ENCODE measurements at places on chromosomes 6 and 20.

DNA sequence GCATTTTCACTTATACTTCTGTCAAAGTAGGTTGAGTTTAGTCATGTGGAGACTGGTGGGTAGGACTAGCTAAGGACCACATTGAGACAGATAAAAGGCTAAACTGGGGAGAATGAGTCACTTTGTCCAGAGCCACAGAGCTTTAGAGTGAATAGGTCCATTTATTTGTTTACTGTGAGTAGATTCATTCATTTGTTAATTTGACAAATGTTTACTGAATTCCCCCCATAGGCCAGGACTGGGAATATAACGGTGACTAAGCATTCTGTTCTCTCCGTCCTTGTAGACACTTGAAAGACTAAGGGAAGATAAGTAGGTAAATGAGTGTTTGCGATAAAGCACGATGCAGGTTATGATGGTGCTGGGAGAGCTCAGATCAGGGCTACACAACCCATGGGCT, 699.7 kb upstream of the ID4 start:
- no peak for DNase-seq

- no peak for DNase-seq
Observed at GRCh38 chr20:53296025-53296424, 297.6 kb downstream of the ZNF217 start.

- DNase-seq: no peak
Observed at GRCh38 chr20:25005220-25005619, 12.7 kb upstream of the APMAP start.

- no peak for DNase-seq
Observed at GRCh38 chr6:169812257-169812644, 60.8 kb downstream of the ERMARD start.

DNA sequence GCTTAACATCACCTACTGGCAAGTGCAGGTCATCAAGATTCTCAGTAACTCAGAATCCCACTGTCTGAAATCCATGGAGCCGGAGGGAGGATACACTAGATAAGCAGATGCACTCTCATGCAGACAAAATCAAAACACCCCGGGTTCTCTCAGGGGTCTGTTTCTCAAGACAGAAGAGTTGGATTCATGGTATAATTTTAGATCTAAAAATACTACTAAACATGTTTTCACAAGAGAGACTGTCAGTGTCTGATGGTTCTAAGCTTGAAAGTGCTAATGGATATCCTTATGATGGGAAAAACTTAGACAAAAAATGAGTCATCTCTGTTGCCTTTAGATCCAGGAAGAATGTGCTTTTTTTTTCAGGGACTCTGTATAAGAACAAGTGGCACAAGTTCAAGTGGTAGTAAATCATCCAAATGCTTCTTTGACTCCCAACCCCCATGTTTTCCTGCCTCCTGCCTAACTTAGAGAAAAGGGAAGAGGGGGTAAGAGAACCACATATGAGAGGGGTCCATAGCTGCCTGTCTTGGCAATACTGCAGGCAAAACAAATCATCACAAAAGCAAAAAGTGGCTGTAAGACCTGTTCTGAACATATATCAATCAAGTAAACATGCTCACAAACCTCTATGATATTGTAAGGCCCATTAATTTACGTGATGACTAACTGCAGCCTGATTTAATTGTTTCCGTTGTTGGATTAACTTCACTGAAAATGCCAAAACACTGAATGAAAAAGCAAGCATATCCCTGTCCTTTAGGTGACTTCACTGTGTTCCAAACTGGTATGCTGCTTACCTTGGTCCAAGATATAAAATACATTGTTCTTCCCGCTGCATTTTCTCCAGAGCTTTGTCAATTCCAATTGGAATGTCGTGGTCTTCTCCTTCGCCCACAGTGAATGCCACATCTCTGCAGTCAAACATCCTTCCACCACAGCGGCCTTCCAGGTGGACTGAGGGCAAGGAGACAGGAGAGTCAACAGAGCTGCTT, 84.0 kb upstream of the TULP1 start:
- no peak for DNase-seq

- DNase-seq: no peak
Observed at GRCh38 chr6:113976806-113977205, 5.9 kb upstream of the HDAC2 start.

GRCh38 chr6:38316099-38316868, 323.4 kb downstream of the BTBD9 start:
- no peak for DNase-seq

GRCh38 chr6:105474234-105474633, 71.4 kb upstream of the PREP start:
- no peak for DNase-seq

- DNase-seq: no peak
Observed at GRCh38 chr6:137432054-137432611, 62.1 kb downstream of the OLIG3 start.

GRCh38 chr6:10722820-10723566, at the start of gene TMEM14C:
TSS of gene TMEM14C (plus strand) at chr6:10723070. CDS start at chr6:10724614, 1,544 bp downstream.
- peak; percentile 61 for DNase-seq

DNA sequence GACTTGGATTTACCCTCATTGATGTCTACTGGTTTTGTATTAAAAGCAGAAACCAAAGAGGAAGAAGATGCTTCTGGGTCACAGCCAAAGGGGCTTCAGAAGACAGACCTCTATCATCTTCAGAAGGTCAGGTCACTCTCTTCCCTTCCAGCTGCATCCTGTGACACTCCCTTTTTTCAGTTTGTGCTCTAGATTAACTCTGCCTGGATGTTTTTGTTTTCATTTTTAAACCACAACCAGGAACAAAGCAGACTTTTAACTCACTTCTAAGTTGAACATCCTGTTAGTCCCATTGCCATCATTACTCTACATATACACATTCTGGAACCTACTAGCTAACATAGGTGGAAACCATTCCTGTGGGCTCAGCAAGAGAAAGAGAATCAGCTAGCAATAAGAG, 45.2 kb downstream of the AKIRIN2 start:
- DNase-seq: no peak

- no peak for DNase-seq
Observed at GRCh38 chr6:146202570-146202969, 173.7 kb downstream of the GRM1 start.

- no peak for DNase-seq
Observed at GRCh38 chr6:167664678-167665660, 161.7 kb upstream of the AFDN start.

GRCh38 chr20:62088258-62089127, 22.8 kb upstream of the TAF4 start:
- DNase-seq: no peak

- DNase-seq: no peak
Observed at GRCh38 chr6:25462235-25462897, 183.2 kb downstream of the CARMIL1 start.

DNA sequence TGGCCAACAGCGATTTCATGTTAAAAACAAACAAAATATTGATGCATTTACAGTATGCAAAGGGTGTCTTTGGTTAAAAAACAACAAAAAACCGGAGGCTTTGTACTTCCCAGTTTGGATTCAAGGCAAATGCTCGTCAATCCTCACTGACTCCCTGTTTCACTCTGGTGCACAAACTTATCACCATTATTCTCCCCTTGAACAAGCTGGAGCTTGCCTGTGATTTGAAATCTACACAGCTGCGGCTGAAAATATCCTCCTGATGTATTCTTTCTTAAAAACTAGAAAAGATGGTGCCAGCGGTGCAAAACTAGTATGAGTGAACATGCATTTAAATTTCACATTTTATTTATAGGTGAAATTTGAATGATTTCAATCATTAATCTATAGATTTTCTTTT, 3.3 kb downstream of the PERP start:
- no peak for DNase-seq

DNA sequence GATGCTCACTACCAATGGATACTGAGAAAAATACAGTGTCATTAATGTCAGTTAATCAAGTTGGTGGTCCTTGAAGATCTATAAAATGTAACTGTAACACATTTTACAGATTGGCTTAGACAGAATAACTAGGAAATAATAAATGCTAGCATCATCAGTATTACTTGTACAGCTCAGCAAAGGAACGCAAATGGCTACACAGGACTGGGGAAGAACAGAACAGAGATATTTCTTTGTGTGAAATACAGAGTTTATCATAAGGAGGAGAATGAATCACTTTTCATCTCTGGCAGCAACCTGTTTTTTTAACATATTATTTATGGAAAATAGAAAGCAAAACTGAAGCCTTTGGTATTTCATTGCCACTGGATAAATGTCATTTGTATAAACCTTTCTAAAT, 8.2 kb upstream of the QKI start:
- DNase-seq: no peak

DNA sequence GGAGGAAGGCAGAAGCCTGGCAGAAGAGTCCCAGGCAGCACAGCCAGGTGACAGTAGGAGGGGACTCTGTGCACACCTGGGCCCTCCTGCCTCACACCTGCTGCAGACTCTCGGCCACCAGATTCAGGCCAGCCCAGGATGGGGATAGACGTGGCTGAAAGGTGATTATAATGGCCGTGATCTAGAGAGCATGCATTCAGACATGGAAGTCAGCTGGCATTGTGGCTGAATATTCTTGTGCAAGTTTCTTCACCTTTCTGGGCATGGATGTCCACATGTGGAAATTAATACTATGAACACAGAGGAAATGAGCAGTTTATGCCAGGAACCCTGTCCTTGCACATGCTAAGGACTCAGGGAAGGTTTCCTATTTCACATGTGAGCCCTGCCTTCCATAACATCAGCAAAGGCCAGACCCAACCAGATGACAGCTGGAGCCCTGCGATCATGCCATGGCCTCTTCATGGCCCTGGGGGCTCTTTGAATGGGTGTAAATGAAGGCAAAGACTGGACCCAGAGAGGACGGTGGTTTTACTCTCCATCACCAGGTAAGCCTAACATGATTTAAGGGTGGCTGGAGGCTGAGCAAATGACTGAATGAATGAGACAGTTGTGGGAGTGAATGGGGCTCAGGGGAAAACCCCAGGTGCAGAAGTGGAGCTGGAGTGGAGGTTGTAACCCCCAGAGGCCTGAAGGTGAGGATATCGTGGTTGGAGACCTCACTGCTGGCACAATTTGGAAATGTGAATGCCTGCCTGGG, 2.7 kb upstream of the RAET1L start:
- no peak for DNase-seq

DNA sequence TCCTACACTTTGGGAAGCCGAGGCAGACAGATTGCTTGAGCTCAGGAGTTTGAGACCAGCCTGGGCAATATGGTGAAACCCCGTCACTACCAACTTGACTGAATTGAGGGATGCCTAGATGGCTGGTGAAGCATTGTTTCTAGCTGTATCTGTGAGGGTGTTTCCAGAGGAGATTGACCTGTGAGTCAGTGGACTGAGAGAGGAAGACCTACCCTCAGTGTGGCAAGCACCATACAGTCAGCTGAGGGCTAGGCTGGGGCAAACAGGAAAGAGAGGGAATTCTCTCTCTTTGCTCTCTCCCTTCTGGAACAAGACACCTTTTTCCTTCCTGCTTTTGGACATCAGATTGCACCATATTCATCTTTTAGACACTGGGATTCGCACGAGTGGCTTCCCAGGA, 3.7 kb upstream of the ZUP1 start:
- DNase-seq: no peak

- DNase-seq: no peak
Observed at GRCh38 chr6:19690325-19691075, 146.7 kb upstream of the ID4 start.

GRCh38 chr6:22108199-22108598, 188.6 kb downstream of the PRL start:
- no peak for DNase-seq

- no peak for DNase-seq
Observed at GRCh38 chr6:19325335-19325789, 511.8 kb upstream of the ID4 start.

- no peak for DNase-seq
Observed at GRCh38 chr20:47263465-47264084, 92.9 kb downstream of the ZMYND8 start.

DNA sequence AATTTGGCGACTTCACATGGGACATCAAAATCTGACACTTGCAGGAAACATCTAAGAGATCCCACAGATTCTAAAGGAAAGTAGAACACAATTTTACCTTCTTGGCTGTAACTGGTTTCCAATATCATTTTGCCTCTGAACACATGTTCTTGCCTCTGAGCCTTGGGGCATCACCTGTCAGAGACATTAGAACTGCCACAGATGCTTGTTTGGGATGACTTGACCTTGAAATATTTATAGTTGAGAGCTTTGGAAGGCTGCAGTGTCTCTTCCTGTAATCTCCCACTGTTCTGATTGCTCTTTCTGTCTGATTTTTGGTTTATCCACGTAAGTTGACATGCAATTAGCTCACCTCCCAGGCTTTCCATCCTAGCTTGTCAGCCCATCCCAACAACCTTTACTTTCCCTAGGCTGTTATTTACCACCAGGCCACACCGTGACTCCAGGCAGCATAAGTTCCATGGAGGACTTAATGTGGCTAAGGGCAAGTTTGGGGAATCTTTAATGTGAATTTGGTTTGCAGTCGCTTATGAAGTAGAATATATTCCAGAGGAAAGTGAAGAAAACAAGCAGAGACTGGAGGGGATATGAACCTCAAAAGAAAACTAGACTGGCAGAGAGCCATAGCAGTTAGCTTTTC, 256.5 kb upstream of the RIN2 start:
- DNase-seq: no peak

GRCh38 chr6:157713451-157714152, 109.4 kb upstream of the SNX9 start:
- no peak for DNase-seq

DNA sequence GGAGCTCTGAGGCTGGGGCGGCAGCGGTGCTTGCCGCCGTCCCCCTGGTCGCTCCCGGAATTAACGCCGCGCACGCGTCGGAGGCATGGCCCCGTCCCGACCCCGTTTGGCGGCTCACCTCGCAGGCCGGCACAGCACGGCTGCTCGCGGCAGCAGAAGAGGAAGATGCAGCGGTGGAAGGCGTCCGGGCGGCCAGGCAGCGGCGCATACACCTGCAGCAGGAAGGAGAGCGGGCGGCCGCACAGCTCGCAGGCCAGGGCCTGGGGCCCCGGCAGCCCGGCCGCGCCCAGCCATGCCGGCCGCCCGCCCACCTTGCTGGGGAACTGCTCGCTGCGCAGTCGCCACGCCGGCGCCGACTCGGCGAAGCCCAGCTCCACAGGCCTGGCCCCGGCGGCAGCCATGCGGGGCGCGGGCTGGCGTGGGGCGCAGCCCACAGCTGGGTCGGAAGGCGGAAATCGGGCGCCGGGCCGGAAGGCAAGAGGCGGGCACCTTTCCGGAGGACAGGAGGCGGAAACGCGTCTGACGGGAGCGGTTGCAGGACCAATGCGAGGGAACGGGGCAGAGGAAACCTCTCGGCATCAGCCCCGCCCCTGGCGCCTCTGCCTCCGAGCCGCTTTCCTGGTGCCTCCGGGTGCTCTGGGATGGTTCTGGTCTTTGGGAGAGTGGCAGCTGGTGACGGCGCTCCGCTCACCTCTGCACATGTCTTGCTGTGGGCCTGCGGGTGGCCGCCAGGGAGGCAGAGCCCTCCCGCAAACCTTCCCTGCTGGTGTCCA, at the start of gene PDCD2:
PDCD2 (minus strand) TSS at position 457 of the 773 bp plus-strand sequence; CDS start at position 401, 56 bp downstream.
- DNase-seq: peak; percentile 84

- DNase-seq: no peak
Observed at GRCh38 chr6:110550353-110550752, 73.9 kb upstream of the SLC22A16 start.
